Thymus (tissue), 14 donors: ENCODE measurements at places on chromosomes 5 and 9. TPM values are rescaled to one million over a fixed set of nuclear protein-coding genes. Genes with fewer than 3 reads are reported as not detected.

Gene KCNV2
- not detected for total RNA-seq

Gene GRIN3A
- 0.14 TPM for total RNA-seq

Gene FAM78A
- 19.6 TPM for total RNA-seq

Gene BRD9
- 39.3 TPM for total RNA-seq

Gene SPATA31A3
- not detected for total RNA-seq

Gene TRPM3
- 4.6 TPM for total RNA-seq

Gene LRRC19
- not detected for total RNA-seq

Gene LCN1
- total RNA-seq = 0.19 TPM

Gene IL13
- total RNA-seq = 0.42 TPM

Gene PCDHAC1
- 0.05 TPM for total RNA-seq

Gene WNK2
- total RNA-seq = 12.5 TPM

Gene OCLN
- 3.4 TPM for total RNA-seq
